ENCODE measurements at places on chromosomes 3 and 15.

DNA sequence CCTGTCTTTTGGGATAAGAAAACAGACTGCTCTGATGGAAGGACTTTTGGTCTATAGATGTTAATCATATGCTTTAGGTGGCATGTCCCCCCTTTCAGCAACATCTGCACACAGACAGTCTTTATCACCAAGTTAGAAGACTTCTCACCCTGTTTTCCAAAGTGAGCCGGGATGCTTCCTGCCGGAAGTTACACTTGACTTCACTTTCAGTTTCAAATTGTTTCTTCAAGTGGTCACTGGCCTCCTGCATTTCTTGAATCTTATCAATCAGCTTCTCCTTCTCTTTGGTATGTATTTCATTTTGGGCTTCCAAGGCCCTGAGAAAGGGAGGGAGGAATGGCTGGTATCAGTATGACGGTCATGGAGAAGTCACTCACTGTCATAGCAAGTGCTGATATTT, 27.2 kb upstream of the GNB5 start:
- no peak for DNase-seq

DNA sequence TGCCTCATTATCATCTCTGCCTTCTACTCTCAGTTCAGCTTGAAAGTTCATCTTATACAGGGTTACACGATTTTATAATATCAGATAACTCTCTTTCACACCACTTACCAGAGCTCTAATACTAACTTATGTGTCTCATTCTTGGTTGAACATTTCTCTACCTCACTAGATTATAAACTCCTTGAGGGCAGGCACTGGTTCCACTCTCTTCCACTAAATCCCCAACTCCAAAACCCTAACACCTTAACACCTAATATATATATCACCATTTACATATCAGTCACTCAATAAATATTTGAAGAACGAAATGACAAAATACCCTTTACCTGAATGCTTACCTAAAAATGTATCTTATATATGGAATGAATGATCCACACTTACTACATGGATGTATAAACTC, 977.2 kb downstream of the FHIT start:
- no peak for DNase-seq

- DNase-seq = no peak
Measured at GRCh38 chr3:184503647-184504046, 57.9 kb upstream of the EPHB3 start.

DNA sequence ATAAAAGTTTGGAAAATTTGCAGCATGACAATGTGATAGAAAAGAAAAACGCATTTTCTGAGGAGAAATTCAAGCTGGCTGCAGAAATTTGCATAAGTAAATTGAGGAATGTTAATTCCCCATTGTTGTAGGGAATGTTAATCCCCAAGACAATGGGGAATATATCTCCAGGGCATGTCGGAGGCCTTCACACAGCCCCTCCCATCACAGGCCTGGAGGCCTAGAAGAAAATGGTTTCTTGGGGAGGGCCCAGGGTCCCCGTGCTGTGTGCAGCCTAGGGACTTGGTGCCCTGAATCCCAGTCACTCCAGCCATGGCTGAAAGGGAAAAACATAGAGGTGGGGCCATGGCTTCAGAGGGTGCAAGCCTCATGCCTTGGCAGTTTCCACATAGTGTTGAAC, 101.1 kb downstream of the BOC start:
- DNase-seq = no peak

- DNase-seq = no peak
Measured at GRCh38 chr3:16316396-16316795, 51.4 kb downstream of the OXNAD1 start.

DNA sequence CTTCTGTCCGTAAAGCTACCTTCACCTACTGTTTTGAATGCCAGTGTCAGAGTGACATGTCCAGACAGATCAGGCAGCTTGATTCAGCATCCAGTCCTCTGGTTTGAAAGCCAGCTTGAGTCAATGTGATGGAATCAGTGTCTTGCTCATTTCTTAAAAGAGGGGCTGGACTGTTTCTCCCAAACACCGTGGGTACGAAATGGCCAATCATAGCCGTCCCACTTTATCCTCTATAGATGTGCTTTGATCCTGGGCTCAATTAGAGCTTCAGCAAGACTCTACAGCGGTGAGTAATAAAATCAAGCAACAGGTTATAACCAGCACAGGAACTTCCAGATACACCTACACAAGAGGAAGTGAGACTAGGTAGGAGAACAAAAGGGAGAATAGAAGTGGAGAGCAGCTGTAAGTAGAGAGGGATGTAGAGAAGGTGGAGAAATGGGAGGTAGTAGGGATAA, 17.0 kb upstream of the OR5K1 start:
- DNase-seq = no peak

DNA sequence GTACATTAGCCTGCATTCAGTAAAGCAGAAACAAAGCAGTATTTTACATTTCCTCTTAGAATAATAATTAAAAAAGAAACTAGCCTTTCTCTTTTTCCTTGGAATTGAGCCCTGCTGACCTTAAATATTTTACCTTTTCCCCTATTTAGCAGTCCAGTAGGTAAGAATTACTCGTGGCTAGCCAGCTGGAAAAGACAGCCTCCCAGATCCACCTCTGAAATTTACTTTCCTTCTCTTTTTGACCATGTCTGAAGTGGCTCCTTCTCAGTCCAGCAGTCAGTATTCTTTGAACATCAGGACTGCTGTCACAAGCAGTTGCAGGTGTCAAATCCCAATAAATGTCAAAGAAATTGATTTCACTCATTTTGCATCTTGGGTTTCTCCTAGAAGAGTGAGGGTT, 311.5 kb upstream of the DCBLD2 start:
- DNase-seq = no peak

DNA sequence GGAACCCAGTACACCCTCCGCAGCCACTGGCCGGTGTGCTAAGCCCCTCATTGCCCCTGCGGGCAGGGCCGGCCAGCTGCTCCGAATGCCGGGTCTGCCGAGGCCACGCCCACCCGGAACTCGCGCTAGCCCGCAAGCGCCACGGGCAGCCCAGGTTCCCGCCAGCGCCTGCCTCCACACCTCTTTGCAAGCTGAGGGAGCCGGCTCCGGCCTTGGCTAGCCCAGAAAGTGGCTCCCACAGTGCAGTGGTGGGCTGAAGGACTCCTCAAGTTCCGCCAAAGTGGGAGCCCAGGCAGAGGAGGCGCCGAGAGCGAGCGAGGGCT, 81.4 kb upstream of the BCHE start:
- no peak for DNase-seq

DNA sequence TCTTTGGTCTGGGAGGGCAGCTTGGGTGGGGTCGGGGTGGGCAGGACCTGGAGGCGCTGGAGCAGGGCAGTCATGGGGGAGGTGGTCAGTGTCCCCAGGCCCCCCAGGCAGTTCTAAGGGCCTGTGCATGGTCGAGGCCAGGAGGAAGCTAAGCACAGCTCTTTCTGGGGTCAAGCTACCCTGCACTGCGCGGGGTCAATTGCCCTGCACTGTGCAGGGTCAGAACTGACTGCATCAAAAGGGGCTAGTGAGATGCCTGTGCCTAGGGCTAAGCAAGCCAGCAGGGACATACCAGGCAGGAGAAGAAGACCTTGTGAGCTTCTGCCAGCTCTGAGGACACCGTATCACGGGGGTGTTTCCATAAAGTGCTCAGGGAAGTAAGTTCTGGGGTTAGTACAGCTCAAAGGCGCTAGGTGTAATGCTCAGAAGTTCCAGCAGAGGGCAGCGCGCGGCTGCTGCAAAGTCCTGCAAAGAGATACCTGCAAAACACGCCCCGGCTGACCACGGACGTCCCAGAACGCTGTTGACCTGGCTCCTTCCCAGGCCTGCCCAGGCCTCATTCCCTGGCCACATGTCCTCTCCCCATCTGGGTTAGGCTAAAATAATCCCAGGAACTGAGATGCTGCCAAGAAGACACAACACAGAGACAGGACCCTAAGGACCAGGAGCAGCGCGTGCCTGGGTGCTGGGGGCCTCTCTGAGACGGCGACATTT, 18.8 kb upstream of the IQSEC1 start:
- peak; percentile 42 for DNase-seq

DNA sequence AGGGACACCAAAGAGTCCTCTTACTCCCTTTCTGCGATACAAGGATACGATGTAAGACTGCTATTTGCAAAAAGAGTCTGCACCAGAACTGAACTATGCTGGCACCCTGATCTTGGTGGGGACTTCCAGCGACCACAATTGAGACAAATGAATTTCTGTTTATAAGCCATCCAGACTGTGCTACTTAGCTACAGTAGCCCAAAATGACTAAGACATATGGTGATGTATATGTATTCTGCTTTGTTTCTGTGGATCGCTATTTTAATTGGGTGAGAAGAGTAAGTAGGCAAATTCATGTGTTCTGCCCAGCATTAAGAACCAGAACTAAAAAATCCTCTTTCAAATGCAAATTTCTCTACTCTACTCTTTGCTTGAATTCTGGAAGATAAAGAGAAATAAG, 720.9 kb downstream of the DIPK2A start:
- no peak for DNase-seq

DNA sequence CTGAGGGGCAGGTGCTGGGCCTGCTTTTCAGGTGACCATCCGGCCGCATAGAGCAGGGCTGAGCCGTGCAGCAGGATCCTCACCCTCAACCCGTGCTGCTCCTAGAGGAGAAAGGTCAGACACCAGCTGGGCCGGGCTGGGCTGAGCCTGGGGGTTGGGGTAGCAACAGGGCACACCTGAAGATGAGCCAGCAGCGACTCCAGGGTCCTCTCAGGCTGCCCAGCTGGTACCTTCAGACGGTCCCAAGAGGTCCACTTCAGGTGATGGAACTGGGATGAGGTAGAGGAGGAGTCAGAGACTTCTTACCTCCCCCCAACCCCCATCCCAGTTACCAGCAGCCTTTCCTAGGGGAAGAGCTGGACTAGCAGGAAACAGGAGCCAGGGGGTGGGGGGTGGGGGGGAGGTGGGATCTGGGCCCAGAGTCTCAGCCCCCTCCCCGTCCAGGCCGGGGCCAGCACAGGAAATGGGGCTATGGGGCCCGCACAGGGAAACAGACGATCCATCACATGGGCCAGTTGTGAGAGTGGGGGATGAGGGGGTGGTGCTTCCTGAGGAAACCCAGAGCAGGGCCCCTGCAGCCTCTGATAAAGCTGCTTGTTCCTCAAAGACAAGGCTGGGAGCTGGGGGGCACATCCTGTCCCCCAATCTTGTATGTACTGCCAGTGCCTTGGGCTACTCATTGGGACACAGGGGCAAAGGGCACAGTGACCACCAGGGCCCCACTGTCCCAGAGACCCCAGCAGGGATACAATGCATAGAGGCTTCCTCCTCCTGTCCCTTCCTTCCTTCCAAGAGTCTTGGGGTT, 3.0 kb downstream of the INKA1 start:
- peak; percentile 39 for DNase-seq

DNA sequence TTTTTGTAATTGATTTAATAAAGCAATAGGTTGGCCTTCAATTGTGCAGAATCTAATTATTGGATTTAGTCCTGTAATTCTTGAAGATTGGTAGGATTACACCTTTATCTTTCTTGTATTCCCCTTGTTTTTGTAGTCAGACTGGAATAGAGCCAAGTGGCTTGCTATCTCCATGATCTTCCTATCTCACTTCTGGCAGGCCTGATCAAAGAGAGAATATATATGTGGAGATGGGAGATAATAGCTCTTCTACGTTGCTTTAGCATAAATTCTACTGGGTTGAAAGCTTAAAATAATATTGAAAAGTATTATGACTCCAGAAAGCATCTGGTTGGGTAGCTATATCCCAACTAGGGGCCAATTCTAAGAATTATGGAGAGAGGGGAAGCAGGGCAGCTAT, 16.9 kb upstream of the IFT57 start:
- no peak for DNase-seq

- DNase-seq = no peak
Measured at GRCh38 chr3:153080778-153081240, 81.2 kb upstream of the RAP2B start.

DNA sequence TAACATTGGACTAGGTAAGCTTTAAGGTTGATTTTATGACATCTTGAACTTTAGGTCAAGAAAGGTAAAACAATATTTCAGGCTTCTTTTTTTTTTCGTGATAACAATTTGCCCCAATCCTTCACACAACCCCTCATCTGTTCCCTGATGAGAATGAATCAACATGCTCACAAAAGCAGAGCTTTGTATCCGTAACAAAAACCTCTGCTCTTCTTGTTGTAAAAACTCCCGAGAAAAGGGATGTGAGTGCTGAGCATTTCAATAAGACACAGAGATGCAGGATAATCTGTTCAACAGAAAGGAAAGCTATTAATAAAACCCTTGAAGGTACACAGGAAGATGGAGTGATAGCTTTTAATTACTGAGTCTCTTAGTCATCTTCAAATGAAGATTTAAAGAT, 94.3 kb downstream of the RAD18 start:
- no peak for DNase-seq

GRCh38 chr3:66019896-66020295, 18.8 kb downstream of the MAGI1 start:
- DNase-seq = no peak

DNA sequence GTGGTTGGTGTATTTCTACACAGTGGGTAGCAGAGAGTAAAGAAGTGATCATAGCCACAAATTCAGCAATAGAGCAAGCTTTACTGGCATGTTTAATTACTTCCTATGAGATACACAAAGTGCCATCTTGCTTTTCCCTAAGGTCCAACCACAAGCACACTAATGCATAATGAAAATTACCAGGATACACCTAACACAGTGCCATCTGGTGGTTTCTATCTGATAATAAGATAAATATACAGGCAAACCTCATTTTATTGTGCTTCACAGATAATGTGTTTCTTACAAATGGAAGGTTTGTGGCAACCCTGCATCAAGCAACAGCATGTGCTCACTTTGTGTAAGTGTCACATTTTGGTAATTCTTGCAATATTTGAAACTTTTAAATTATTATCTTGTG, 223.0 kb downstream of the NSUN3 start:
- peak; percentile 18 for DNase-seq

- no peak for DNase-seq
Measured at GRCh38 chr3:101166150-101166549, 154.2 kb downstream of the IMPG2 start.

DNA sequence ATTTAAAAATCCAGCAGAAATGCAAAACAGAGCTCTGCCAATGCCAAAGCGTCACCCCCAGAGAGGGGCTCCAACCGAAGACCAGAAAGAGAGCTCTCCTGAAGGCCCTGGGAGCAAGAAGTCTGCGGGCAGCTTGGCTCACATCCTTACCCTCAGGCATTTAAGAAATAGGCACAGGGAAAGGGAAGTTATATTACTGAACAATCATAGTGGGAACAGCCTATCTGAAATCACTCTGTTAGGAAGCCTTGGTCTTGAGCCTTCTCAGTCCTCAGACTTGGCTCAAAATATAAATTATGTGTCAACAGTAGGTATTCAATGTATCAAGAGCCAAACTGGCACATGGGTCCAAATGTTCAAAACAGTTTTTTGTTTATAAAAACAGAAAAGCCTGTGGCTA, 10.3 kb upstream of the PPARG start:
- DNase-seq = no peak
